ENCODE measurements at places on chromosomes 4 and X. TPM values are rescaled to one million over a fixed set of nuclear protein-coding genes. Genes with fewer than 3 reads are reported as not detected.

The SYTL4 gene
- total RNA-seq, result 1.5 TPM

The NR3C2 gene
- not detected for total RNA-seq

The TMEM150C gene
- 1.3 TPM for total RNA-seq

The FABP2 gene
- not detected for total RNA-seq

The PTTG2 gene
- total RNA-seq, result not detected

The ZGRF1 gene
- total RNA-seq, result 2.9 TPM

The MTTP gene
- total RNA-seq, result not detected

The EOLA1 gene
- total RNA-seq, result 21.7 TPM

The TLR7 gene
- not detected for total RNA-seq

The PABPC1L2A gene
- total RNA-seq, result not detected

The LDB2 gene
- total RNA-seq, result not detected

The ANXA3 gene
- 59.1 TPM for total RNA-seq

The DCAF4L1 gene
- 0.11 TPM for total RNA-seq

The GLUD2 gene
- 2.6 TPM for total RNA-seq

The GJB1 gene
- total RNA-seq, result not detected

The TMEM154 gene
- total RNA-seq, result 0.07 TPM

The KDR gene
- total RNA-seq, result not detected

The CABS1 gene
- total RNA-seq, result not detected

The UGT8 gene
- total RNA-seq, result 0.13 TPM

The HHIP gene
- 0.47 TPM for total RNA-seq

The GPRIN3 gene
- total RNA-seq, result 5.7 TPM

The TIGD4 gene
- total RNA-seq, result 0.23 TPM

The TCEAL5 gene
- total RNA-seq, result not detected

The NAP1L2 gene
- total RNA-seq, result 1.3 TPM

The SLC38A5 gene
- total RNA-seq, result 0.07 TPM

The GATA1 gene
- not detected for total RNA-seq
